A673 (cell line): ENCODE measurements at places on chromosomes 7 and 10. TPM values are rescaled to one million over a fixed set of nuclear protein-coding genes. Genes with fewer than 3 reads are reported as not detected.
A peak's percentile ranks its signal among the peaks of the same experiment; 100 is the strongest.

GRCh38 chr7:14752301-14752700, 150.2 kb downstream of the DGKB start:
- H3K4me1 ChIP-seq, result peaks cover 14% of the 10 kb centered on the region
- H3K27me3 ChIP-seq, result no peaks in the 10 kb centered on the region

DNA sequence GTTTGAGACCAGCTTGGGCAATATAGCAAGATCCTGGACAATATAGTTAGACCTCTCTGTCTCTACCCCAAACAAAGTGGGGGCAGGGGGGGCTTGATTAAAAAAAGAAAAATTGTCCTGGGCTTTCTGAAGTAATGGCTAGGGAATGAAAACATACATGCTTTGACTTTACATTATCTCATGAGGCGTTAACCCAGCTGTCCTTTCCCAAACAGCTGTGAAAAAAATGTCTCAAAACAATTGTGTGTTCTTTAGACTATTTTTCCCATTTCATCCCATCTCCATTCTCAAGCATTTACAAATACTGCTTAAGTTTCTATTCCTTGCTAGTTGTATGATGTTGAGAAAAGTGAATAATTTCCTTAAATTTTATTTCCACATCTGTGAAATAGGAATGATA, 27.0 kb upstream of the CDK13 start:
- no peaks in the 10 kb centered on the region for H3K27me3 ChIP-seq
- no peak for DNase-seq
- H3K27ac ChIP-seq, result no peak overlapping the region
- no peaks in the 10 kb centered on the region for H3K4me1 ChIP-seq

GRCh38 chr7:153886506-153887441, 165.4 kb upstream of the DPP6 start:
- H3K27ac ChIP-seq, result no peak overlapping the region
- no peaks in the 10 kb centered on the region for H3K36me3 ChIP-seq
- no peak overlapping the region for H3K4me3 ChIP-seq
- H3K4me1 ChIP-seq, result no peaks in the 10 kb centered on the region

- DNase-seq, result no peak
- peaks cover 3% of the 10 kb centered on the region for H3K36me3 ChIP-seq
- H3K27ac ChIP-seq, result no peak overlapping the region
- no peak overlapping the region for H3K4me3 ChIP-seq
- no peaks in the 10 kb centered on the region for H3K27me3 ChIP-seq
Observed at GRCh38 chr10:67925449-67926005, 41.1 kb downstream of the SIRT1 start.

DNA sequence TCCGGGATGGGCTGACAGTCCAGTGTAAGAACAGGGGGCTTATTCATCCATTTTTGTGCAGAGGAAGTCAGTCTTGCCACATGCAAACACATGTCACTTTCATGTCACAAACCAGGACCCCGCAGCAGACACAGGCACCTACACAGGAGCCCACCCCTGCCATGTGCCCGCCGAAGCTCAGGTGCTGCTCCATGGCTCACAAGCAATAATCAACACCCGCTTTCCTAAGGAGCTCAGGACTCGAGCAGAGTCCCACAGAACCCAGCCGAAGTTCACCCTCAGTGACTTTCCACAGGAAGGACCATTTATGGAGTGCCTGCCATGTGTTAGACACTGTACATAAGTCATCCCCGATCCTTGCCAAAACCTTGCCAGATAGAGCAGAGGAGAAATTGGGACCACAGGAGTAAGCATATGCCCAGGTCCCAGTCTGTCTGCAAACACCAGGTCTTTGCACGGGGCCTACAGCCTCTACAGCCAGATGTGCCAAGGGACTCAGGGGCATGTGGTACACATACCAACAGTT, 99.4 kb downstream of the EBF3 start:
- no peak for DNase-seq
- H3K27me3 ChIP-seq, result no peaks in the 10 kb centered on the region
- peaks cover 74% of the 10 kb centered on the region for H3K36me3 ChIP-seq
- H3K4me1 ChIP-seq, result no peaks in the 10 kb centered on the region

GRCh38 chr7:6430271-6430940, 17.3 kb downstream of the DAGLB start:
- no peak overlapping the region for H3K27ac ChIP-seq
- no peaks in the 10 kb centered on the region for H3K27me3 ChIP-seq
- DNase-seq, result peak; percentile 56
- H3K4me1 ChIP-seq, result peaks cover 1% of the 10 kb centered on the region
- no peak overlapping the region for H3K4me3 ChIP-seq
- H3K36me3 ChIP-seq, result peaks cover 15% of the 10 kb centered on the region

DNA sequence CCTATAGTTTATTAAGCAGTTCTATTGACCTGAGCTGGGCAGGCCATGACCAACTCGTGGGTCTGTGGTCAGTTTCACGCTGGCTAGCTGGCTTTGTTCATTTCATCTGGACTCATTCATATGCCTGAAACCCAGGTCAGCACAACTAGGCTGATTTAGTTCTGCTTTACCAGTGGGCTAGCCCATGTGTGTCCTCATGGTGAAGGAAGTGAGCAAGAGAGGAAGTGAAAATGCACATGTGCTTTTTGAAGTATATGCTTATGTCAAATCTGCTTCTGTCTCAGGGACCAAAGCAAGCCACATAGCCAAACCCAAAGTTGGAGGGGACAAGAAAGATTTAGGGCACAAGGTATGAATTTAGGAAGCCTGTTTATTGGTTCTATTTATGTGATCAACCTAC, 154.5 kb downstream of the RNF133 start:
- H3K36me3 ChIP-seq, result no peaks in the 10 kb centered on the region
- DNase-seq, result no peak
- H3K27me3 ChIP-seq, result no peaks in the 10 kb centered on the region
- no peak overlapping the region for H3K27ac ChIP-seq
- no peaks in the 10 kb centered on the region for H3K4me1 ChIP-seq

The SAMD9L gene
- 0.26 and 0.49 TPM in 2 replicates for total RNA-seq

The MINPP1 gene
- 13.5 and 15.2 TPM in 2 replicates for total RNA-seq

The MET gene
- 5.7 and 6.8 TPM in 2 replicates for total RNA-seq
